ENCODE measurements at places on chromosomes 5 and 9.

DNA sequence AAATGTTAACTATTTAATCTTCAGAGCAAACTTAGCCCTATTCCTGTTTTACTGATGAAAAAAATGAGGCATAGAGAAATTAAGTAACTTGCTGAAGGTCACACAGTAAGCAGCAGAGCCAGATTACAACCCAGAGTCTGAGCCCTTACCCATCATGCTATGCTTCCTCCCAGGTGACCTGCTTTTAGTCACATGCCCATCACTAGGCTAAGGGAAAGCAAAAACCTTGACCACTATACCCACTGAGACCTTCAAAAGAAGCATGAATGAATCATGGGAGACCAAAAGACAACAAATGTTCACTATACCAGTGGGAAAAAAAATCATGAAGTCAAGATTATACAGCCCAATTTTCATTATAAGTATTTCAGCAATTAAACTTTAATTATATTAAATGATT, 5.3 kb upstream of the HAUS6 start:
- DNase-seq, result no peak

DNA sequence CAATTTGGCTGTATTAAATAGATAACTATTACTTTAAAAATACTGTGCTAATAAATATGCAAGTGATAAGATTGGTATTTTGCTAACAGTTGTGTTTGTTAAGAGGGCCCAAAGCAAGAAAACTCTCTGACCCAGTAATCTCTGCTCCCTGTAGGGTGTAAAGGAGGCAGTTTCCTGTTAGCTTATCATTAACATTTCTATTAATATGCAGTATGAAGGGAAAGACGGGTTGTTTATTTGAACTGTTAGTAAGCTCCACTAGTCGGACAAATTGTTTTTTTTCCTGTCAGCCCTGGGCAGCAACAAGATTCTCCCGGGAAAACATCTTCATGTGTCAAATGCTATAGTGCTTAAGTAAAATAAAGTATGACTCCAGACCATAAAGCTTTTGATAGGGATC, 35.6 kb downstream of the ERP44 start:
- no peak for DNase-seq

- peak; percentile 96 for DNase-seq
These were observed 9.0 kb downstream of the ABL1 start for GRCh38 chr9:130844044-130844451.

- DNase-seq, result no peak
These were observed 11.0 kb upstream of the SNCAIP start for GRCh38 chr5:122301016-122301415.

GRCh38 chr9:128094166-128094949, 26.3 kb downstream of the SLC25A25 start:
- DNase-seq, result peak; percentile 98

GRCh38 chr9:86116425-86116824, 17.1 kb upstream of the GOLM1 start:
- no peak for DNase-seq
